ENCODE measurements at places on chromosomes 1 and 21.

GRCh38 chr1:17531682-17532487 lies 7.6 kb upstream of the ARHGEF10L start:
- DNase-seq: peak; percentile 80
- H3K36me3 ChIP-seq: no peaks in the 10 kb centered on the region
- no peaks in the 10 kb centered on the region for H3K4me1 ChIP-seq

DNA sequence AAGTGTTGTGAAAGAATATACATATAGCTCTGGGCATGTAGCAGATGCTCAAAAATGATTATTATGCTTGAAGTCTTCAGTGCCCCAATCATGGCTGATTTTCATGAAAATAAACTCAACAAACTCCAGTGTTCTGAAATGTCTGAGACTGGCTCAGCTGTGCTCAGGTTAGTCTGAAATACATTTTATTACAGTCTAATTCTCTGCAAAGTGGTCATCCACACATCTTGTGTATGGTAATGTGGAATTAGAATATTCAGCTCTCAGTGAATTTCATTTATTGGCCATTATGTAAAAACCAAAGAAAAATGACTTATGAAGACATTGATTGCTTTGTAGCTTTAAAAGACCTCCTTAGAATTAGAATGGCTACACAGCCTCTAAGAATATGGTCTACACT lies 109.9 kb downstream of the DISC1 start:
- no peak overlapping the region for H3K4me3 ChIP-seq
- no peak for DNase-seq
- H3K4me1 ChIP-seq: no peaks in the 10 kb centered on the region
- H3K27me3 ChIP-seq: no peaks in the 10 kb centered on the region

GRCh38 chr1:223216531-223217205 lies 73.6 kb upstream of the TLR5 start:
- no peak overlapping the region for H3K4me3 ChIP-seq
- no peak for DNase-seq
- no peak overlapping the region for H3K27ac ChIP-seq
- H3K4me1 ChIP-seq: no peaks in the 10 kb centered on the region
- H3K27me3 ChIP-seq: no peaks in the 10 kb centered on the region

DNA sequence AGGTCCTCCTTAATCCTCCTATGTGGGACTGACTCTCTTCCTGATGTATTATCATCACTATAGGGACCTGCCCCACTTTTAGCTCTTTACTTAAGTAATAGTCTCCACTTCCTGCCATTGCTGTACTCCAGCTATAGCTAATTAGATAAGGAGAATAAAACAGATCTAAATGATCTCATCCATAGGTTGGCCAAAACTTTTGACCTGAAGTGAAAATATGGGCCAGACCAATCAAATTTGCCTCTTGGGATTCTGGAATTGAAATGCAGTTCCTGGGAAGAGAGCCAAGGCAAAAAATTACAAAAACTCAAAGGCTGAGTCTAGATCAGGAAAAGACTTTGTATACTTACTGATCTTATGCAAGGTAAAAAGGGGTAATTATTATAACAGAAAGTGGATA lies 36.1 kb upstream of the PDE4B start:
- no peak overlapping the region for H3K4me3 ChIP-seq
- H3K27ac ChIP-seq: no peak overlapping the region
- H3K36me3 ChIP-seq: no peaks in the 10 kb centered on the region
- no peak for DNase-seq
- H3K4me1 ChIP-seq: no peaks in the 10 kb centered on the region

DNA sequence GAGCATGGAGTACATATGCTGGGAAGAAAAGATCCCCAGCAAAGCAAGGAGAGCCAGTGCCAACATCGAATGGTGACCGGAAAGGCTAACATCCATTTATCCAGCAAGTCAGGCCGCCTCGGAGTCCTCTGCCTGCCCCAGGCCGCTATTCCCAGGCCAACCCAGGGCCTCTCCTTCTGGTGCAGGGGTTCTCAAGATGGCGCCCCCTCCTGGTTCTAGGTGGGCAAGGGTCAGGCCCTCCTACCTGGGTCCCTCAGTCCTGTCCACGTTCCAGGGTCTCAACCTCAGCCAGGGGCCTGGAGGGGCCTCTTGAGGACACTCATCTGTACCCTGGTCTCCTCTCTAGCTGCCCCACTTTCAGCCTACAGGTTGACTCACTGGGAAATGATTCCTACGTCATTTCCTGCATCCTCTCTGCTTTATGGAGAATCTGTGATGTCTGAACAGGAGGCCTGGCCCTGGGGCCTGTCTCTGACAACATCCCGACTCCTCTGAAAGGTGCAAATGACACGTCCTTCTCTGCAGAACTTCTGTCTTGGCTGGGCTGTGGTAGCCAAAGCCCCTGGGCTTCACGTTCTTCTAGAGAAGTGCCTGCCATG lies 145.3 kb downstream of the PSMG1 start:
- no peak overlapping the region for H3K27ac ChIP-seq
- H3K4me3 ChIP-seq: no peak overlapping the region
- no peaks in the 10 kb centered on the region for H3K4me1 ChIP-seq
- no peaks in the 10 kb centered on the region for H3K27me3 ChIP-seq

DNA sequence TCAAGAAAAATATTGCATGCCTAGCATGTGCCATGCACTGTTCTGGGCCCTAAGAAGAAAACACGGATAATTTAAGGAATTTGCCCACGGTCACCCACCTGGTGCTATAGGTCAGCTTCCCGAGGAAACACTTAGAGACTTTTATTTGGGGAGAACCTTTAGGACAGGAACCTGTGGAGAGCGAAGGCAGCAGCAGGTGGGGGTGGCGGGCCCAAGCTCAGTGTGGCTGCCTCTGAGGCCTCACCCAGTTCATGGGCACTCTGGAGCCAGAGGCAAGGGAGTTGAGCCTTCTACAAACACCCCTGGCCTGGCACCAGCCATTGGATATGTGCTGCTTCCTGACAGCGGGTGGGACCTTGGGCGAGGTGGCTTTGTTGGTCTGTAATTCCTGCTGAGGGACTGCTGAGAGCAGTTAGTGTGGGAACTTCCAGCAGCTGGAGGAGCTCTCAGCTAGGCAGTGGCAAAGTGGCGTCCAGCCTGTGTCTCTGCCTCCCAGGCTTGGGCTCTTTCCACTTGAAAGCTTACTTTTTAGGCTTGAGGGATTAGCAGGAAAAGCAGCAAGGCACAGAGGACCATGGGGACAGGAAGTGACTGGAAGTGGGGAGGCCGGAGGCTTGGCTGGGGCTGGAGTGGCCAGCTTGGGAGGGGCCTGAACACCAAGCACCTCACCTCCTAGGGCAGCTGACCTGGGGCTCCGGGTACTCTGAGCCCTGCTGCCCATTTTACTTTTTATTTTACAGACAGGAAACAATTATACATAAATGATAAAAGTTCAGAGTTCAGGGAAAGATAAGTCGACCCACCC lies 19.1 kb downstream of the MRPL37 start:
- H3K27ac ChIP-seq: peak overlapping the region; percentile 62
- no peaks in the 10 kb centered on the region for H3K27me3 ChIP-seq
- no peak for DNase-seq

DNA sequence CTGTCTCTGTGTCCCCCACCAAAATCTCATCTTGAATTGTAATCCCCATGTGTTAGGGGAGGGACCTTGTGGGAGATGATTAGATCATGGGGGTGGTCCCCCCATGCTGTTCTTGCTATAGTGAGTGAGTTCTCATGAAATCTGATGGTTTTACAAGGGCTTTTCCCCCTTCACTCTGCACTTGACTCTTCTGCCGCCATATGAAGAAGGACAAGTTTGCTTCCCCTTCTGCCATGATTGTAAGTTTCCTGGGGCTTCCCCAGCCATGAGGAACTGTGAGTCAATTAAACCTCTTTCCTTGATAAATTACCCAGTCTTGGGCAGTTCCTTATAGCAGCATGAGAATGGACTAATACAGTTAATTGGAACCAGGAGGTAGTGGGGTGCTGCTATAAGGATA lies 137.1 kb upstream of the RAB4A start:
- no peaks in the 10 kb centered on the region for H3K27me3 ChIP-seq
- no peak for DNase-seq
- H3K4me3 ChIP-seq: no peak overlapping the region
- H3K27ac ChIP-seq: no peak overlapping the region
- H3K4me1 ChIP-seq: no peaks in the 10 kb centered on the region
- no peaks in the 10 kb centered on the region for H3K36me3 ChIP-seq

GRCh38 chr1:33143698-33144097 lies 38.1 kb downstream of the TRIM62 start:
- no peak for DNase-seq
- no peak overlapping the region for H3K27ac ChIP-seq
- H3K27me3 ChIP-seq: no peaks in the 10 kb centered on the region
- no peak overlapping the region for H3K4me3 ChIP-seq
- H3K4me1 ChIP-seq: no peaks in the 10 kb centered on the region
